ENCODE measurements at places on chromosomes 1 and 21. TPM values are rescaled to one million over a fixed set of nuclear protein-coding genes. Genes with fewer than 3 reads are reported as not detected.

DNA sequence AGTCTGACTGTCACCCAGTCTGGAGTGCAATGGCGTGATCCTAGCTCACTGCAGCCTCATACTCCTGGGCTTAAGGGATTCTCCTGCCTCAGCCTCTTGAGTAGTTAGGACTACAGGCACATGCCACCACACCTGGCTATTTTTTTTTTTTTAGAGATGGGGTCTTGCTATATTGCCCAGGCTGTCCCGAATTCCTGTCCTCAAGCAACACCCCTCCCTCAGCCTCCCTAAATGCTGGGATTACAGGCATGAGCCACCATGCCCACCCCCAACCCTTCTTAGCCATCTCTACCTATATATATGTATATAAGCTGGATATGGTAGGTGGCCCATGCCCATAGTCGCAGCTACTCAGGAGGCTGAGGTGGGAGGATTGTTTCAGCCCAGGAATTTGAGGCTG is 13.4 kb upstream of the SLC25A44 start:
- no peak for DNase-seq

The NBPF11 gene
- total RNA-seq = 5.6 TPM

The KRTAP19-4 gene
- not detected for total RNA-seq

The SPOCD1 gene
- 23.9 TPM for total RNA-seq

- DNase-seq = no peak
Measured at GRCh38 chr1:16999863-17000262, 11.9 kb downstream of the ATP13A2 start.

DNA sequence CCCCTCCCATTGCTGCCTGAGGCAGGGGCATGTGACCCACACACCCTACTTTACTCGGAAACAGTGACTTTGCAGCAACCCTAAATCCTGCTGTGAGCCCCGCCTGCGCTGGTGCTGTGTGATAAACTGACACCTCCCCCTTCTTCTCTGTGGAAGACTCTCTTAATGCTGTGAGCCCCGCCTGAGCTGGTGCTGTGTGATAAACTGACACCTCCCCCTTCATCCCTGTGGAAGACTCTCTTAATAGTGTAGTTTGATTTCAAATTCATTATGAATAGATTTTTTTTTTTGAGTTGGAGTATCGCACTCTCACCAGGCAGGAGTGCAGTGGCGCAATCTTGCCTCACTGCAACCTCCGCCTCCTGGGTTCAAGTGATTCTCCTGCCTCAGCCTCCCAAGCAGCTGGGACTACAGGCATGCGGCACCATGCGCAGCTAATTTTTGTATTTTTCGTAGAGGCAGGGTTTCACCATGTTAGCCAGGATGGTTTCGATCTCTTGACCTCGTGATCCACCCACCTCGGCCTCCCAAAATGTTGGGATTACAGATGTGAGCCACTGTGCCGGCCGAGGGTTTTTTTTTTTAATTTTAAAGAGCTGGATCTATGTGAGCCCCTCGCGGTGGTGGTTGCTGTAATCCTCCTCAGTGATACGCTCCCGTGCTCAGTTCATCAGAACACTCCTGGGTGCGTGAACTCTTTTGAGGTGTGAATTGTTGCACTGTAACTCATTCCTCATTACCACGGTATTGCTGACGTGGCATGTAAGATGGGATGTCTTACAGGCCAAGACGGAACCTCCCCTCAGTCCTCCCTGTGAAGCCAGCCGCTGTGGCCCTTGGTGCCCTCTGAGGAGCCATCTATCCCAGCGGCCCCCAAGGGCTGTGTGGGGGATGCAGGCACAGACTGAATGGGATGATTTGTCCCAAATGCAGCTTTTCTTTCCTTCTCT is 60.3 kb downstream of the GALNT2 start:
- DNase-seq = no peak

GRCh38 chr21:33368124-33368523 is 35.1 kb upstream of the IFNGR2 start:
- DNase-seq = no peak

DNA sequence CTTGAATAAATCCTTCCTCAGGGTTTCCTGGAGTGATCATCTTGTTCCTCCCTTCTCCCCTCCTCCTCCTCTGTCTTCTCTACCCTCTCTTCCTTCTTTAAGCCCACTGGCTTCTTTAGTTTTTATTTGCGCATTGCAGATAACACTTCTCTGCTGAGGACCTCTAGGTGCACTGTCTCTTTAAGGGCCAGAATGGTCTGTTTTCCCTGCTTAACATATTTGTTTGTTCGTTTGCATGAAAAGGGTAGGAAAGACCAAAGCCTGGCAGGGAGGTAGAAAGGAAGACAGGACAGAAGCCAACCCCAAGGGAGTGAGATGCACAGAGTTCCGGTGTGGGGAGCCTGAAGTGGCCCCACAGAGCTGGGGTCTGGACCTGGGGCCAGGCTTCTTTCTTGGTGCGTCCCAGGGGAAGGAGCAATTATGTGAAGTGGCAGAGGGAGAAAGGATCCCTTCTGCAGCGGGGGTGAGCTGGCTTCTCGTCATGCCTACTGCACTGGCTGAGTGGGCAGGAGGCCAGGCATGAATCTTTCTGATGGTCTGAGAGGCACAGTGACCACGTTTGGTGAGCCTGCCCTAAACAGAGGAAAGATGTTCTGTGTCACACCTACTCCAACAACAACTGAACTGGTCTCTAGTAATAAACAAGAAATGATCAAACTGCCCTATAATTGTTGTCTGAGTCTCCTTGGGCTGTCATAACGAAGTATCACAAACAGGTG is 232.7 kb downstream of the KCNJ6 start:
- no peak for DNase-seq

DNA sequence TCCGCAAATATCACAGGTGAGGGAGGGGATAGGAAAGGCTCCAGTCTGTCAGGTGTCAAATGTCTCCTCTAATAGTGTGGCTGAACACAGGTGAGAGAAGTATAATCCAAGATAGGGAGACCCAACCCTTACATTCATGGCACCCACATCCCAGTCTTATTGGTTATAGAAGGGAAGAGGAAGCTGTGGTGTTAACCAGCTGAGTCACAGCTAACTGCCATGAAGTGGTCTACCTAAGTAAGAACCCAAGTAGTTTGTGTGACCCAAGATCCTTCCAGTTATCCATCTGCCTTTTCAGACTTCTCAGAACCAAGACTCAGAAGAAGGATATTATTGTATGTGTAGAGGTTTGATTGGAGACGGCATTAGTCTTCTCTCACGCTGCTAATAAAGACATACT is 37.1 kb downstream of the DDAH1 start:
- no peak for DNase-seq

The RCC1 gene
- 32.9 TPM for total RNA-seq

DNA sequence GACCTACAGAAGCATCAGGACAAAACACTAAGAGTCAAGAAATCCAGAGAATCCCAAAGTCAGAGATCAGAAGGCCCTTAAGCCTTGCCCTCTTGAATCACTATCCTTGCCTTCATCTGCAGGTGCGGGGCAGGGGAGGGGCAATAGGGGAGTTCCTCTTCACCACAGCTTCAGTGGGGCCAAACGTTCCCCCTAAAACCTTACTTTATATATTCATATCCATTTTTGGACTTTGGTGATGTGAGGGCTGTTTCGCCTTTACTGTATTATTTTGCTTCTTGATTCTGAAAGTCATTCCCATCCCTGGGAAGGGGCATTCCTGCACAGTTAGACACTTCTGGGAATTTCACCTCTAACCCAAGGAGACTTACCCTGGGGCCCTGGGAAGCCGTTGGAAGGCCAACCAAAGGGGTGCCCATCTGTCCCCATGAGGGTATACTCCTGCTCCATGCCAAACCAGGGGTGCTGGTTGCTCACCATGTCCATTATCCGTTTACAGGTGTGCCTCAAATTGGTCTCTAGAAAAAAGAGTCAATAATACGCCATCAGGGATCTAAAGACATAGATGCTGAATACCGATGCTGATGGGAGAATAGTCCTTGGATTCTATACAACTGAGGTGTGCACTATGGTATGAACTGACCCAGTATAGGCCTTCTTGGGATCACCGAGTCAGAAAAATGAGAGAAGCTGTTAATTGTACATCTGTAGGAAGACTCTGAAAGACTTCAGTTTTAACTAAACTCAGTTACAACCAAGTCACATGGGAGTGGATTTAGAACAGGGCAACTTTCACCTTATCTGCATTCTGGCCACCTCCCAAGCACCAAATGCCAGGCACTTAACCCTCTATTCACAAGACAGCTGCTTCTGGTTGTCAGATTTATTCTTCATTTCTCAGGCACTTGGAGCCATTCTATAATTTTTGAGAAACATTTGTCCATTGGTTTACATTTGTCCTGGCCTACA is 5.4 kb downstream of the GLUL start:
- DNase-seq = no peak

- DNase-seq = no peak
Measured at GRCh38 chr1:178371933-178372388, 124.8 kb downstream of the CLEC20A start.

- DNase-seq = no peak
Measured at GRCh38 chr1:23865543-23865930, 2.6 kb downstream of the FUCA1 start.

GRCh38 chr1:206438554-206438953 is 31.7 kb upstream of the IKBKE start:
- no peak for DNase-seq

DNA sequence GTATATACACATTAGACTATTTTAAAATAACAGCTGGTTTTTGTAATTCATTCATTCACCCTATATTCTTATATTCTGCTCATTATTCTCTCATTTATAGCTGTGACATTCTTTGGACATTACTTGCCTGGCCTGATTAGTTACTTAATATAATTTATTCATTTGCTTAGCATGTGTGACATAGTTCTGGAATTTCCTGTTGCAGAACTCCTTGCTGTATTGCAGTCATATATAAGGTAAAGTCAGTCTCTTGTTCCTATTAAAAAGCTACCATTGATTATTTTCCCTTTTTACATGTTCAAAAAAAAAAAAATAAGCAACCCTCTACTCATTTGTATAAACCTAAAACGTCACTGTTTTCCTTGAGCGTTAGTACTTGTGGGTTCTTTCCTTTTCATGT is 23.9 kb downstream of the GNAT2 start:
- no peak for DNase-seq

The ARHGAP29 gene
- total RNA-seq = 63.2 TPM

The KCNA2 gene
- total RNA-seq = 3.6 TPM

- no peak for DNase-seq
Measured at GRCh38 chr1:7389201-7389905, 381.7 kb upstream of the VAMP3 start.

- DNase-seq = no peak
Measured at GRCh38 chr1:201672685-201673084, 133.8 kb downstream of the NAV1 start.

The MAP3K21 gene
- total RNA-seq = 4.6 TPM

The THEM4 gene
- 25.5 TPM for total RNA-seq

GRCh38 chr1:227459977-227460376 is 103.4 kb upstream of the ZNF678 start:
- DNase-seq = no peak

- no peak for DNase-seq
Measured at GRCh38 chr1:204858363-204858821, 12.3 kb upstream of the NFASC start.

The OR2T11 gene
- total RNA-seq = not detected

The GNAT2 gene
- not detected for total RNA-seq

- DNase-seq = no peak
Measured at GRCh38 chr1:201813226-201813625, 15.7 kb upstream of the IPO9 start.

The PLCH2 gene
- 0.56 TPM for total RNA-seq

GRCh38 chr1:89581859-89582258 is 51.1 kb upstream of the LRRC8C start:
- DNase-seq = no peak

The ACBD3 gene
- 46.0 TPM for total RNA-seq

GRCh38 chr1:172107316-172107975 is 266.1 kb downstream of the DNM3 start:
- no peak for DNase-seq

DNA sequence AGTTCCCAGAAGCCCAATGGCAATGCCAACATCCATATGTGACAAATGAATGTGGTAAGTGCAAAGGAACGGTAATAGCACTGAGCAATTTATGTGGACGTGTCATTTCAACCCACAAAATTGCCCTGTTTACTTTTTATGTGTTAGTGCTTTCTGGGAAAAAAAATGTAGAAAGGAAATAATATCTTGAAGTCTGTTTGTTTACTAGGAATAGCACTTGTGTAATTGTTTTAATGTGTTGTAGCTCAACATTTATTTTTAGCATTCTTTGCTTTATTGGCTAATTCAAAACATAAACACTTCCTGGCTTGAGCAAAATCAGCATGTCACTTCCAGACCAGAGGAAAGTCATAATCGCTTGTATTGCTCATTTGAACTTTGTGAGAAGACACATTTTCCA is 224.8 kb upstream of the KCNK2 start:
- DNase-seq = no peak

DNA sequence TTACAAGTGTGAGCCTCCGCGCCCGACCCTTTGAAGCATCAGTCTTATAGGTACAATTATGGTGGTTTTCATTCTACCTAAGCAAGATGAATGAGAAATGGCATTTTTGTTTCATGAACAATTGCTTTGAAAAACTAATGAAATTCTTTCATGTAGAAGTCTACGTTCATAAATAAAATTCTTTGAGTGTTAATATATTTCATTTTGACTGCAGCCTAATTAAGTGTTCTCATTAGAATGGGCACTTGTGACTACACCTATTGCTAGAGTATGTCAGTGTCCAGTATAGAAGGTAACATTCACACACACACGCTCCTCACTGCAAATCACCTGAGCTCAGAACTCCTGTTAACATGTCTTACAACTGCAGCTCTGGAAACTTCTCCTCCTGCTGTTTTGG is at the start of gene KRTAP15-1:
KRTAP15-1 (plus strand) TSS at position 301 of the 400 bp plus-strand sequence; CDS start at position 354, 53 bp downstream.
- no peak for DNase-seq

DNA sequence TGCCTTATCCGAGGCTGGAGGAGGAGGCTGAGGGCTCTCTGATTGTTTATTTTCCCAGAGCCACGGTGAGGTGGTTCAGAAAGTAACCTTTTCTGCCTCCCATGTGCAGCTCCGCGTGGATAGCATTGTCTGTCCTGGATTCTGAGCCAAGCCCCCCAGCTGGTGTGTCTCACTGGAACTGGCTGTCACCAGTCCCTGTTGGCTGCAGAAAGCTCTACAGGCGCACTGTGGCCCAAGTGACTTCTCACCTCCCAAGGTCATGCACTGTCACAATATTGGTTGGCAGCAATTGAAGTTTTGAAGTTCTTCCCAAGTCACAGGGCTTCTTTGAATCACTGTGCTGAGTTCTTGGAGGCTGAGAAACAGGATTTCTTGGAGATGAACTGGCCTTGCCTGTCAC is 8.2 kb downstream of the BMP8A start:
- DNase-seq = no peak

The IGSF5 gene
- total RNA-seq = not detected

- DNase-seq = no peak
Measured at GRCh38 chr1:14160781-14161180, 437.7 kb upstream of the KAZN start.

All from omental fat pad (tissue), 4 donors.